ENCODE measurements at places on chromosomes 2 and 18.

GRCh38 chr2:221309892-221310583 lies 262.1 kb downstream of the EPHA4 start:
- DNase-seq, result no peak

- no peak for DNase-seq
Observed at GRCh38 chr2:7709907-7710306, 792.7 kb downstream of the RNF144A start.

- DNase-seq, result no peak
Observed at GRCh38 chr2:6523476-6523875, 342.2 kb downstream of the CMPK2 start.

GRCh38 chr2:186827411-186827810 lies 21.6 kb downstream of the ZSWIM2 start:
- no peak for DNase-seq

DNA sequence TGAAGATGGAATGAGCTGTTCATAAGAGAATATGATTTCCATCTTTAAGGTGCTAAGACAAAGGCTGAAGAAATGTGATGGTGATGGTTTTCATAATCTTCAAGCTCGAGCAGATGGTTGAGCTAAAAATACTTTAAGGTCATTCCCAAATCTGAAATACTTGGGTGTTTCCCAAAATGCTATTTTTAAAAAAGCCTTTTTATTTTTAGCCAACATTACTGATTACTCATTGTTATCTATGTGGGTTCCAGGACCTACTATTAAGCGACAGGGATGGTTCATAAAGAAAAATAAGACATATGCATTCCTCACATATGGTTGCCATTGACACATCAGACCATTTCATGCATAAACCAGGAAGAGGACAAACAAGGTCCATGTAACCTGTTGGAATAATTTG lies 298.5 kb downstream of the PLCL1 start:
- DNase-seq, result no peak

DNA sequence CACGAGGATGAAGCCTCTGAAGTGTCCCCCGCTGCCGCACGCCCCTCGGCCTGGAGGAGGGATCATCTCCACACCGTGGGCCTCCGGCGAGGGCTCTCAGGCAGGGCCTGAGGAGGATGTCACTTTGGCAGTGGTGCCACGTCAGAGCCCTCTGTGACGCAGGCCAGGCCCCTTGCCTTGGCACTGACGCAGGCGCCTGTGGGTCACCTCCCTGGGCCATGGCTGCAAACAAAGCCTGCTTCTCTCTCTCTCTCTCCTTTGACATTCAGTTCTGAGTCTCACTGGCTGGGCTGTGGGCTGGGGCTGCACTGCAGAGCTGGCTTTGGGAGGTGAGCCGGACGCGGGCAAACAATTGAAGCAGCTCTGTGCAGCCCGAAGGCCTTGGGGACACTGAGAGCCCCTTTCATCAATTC lies 273.7 kb downstream of the TWIST2 start:
- no peak for DNase-seq

DNA sequence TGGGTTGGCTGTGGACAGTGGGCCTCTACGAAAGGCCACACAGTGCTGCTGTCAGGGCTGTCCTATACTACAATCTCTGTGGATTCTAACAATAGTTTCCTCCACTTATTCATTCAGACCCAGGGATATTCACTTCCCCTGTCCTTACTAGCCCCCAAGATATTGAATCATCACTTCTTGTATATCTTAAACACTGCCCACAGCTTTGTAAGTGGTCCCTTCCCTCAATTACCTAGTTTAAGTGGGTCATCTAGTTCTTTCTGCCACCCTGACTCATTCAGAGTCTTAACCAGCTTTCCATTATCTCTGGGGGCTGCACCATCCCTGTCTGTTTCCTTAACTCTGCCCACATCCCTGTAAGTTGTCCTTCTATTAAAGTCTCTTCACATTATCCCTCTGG lies 69.2 kb downstream of the CD28 start:
- no peak for DNase-seq

DNA sequence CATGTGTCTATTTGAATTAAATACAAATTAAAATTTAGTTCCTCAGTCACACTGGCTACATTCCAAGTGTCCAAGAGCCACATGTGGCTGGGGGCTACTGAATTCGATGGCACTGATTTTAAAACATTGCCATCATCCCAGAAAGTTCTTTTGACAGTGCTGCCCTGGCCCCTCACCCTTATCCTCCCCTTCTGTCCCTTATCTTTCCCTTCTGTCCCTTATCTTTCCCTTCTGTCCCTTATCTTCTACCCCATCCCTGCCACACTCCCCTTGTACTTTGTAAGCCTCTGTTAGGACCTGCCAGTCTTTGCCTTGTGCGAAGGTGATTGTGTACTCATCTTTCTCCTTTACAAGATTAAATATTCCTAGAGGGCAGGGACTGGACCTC lies 85.2 kb downstream of the DNMT3A start:
- DNase-seq, result no peak

DNA sequence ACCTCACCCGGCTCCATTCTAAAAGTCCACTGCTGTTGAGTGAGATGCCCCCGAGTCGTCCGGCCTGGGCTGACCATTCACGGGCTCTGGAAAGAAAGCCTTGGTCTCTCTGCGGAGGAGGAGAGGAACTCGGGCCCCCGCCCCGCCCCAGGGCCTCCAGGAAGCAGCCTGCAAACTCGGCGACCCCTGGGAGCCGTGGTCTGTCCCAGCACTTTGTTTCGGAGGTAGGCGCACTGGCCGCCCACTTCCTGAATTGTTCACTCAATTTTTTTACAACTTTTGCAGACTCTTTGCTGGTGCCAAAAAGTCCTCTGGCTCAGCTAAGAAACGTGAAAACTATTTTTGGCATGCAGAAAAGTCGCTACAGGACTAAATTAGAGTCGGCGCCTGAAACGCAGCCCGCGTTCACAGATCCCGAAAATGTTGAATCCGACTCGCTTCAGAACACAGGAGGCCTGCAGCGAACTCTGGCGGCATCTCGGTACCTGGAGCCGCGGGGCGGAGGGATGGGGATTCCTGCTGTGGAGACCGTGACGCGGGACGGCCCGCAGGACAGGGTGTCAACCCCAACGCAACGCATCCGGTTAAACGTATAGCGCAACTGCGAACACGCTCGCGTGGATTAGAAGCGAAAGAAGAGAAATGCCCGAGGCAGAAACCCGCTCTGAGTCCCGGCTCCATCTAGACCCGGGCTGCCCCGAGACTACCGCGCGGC lies 1.5 kb downstream of the PXDN start:
- no peak for DNase-seq

DNA sequence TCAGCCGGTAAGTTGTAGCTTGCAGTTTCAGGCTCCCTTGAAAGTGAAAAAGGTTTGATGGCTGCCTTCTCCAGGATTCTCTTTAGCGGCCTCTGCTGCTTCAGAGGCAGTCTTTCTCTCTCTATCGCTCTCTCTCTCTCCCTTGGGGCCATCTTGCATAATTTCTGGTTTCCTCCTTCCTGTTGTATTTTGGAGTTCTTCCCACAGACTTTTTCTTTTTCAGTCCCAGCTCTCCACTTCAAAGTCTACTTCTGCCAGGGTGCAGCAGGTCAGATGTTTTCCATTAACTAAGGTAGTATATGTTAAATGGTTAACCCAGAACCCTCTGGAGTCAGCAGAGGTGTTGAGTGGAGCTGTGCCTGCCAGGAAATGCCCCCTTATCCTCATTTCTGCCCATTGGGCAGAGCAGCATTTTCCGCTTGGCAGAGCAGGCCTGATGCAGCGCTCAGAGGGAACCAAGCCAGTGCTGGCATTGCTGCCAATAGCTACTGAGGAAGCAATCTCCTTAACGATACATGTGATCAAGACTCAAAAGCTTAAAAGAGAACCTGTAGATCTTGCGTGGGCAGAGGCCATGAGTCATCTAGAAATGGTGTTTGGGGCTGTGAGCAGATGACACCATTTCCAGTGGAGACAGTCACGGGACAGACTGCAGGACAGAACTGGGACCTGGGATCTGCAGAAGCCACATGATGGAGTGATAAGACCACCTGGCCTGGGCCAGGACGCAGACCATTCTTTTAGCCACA lies 20.8 kb downstream of the DBI start:
- no peak for DNase-seq

- no peak for DNase-seq
Observed at GRCh38 chr2:237919593-237919992, 47.2 kb upstream of the UBE2F start.

DNA sequence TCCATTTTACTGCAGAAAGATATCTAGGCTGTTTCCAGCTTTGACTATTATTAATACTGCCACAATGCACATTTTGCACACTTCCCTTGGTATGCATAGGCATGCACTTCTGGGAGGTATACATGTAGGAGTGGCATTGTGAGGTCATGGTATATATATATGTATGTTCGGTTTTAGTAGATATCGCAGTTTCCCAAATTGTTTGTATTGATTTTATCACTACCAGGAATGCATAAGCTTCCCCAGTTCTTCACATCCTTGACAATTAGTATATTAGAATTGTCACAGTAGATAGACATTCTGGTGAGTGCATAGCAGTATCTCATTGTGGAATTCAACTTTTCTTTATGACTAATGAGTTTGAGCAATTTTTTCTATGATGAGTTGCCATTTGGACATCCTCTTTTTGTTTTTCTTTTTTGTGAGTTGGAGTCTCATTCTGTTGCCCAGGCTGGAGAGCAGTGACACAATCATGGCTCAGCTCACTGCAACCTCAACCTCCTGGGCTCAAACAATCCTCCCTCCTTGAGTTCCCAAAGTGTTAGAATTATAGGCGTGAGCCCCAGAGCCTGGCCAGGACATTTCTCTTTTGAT lies 4.2 kb upstream of the GRB14 start:
- DNase-seq, result no peak

DNA sequence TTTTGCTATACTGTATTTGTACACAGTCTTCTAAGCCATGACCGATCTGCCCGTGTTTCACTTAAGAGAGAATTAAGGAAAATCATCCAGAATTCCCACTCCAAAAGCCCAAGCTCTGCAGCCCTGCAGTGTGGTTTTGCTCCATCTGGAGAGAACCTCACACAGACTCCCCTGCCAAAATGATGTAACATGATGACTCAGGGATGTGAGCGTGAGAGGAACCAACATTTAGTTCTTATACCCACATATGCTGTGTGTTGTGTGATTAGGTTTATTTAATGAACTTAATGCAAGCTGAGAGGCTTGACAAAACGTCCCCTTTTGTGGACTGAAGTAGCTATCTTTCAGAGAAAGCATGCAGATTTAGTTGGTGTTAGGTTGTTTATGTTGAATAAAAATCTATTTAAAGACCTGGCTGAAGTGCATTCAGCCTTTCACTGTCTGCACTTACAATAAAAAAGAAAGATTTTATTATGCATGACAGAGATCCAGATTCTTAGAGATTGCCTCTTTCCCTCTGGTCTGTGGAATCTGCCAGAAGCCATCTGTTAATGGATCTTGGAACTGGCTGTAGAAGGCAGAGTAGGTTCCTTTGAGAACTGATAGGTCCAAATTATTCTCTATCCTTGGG lies 6.3 kb downstream of the RAB12 start:
- DNase-seq, result no peak

DNA sequence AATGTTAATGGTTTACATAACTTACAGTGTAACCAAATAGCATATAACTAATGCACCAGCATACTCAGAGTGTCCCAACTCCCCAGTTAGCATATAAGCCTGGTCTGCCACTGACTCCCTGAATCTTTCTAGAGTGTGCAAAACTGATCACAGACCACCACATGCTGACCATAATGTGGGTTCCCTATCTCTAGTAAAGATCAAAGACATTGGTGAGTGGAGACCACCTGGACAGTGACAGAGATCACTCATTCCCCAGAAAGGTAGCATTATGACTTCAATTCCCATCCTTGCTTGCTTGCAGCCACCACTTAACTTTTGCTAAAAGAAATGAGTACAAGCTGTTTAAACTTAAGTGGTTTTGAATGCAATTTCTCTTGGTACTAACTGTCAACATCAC lies 39.0 kb downstream of the KANSL1L start:
- no peak for DNase-seq

- DNase-seq, result no peak
Observed at GRCh38 chr2:142682528-142682927, 194.9 kb upstream of the KYNU start.

DNA sequence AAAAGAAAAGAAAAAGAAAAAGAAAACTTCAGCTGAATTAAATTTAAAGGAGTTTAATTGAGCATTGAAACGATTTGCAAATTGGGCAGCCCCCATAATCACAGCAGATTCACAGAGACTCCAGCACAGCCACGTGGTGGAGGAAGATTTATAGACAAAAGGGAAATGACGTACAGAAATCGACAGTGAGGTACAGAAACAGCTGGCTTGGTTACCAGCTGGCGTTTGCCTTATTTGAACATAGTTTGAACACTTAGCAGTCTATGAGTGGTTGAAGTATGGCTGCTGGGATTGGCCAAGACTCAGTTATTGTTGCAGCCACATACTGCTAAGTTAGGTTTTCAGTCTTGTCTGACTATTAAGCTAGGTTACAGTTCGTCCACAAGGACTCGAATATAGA lies 312.2 kb upstream of the SLC14A2 start:
- DNase-seq, result no peak

- peak; percentile 24 for DNase-seq
Observed at GRCh38 chr2:215920244-215921100, 92.9 kb downstream of the MREG start.

GRCh38 chr2:167353605-167354280 lies 465.5 kb downstream of the XIRP2 start:
- no peak for DNase-seq

GRCh38 chr2:64737547-64737946 lies 83.8 kb upstream of the SERTAD2 start:
- DNase-seq, result no peak

DNA sequence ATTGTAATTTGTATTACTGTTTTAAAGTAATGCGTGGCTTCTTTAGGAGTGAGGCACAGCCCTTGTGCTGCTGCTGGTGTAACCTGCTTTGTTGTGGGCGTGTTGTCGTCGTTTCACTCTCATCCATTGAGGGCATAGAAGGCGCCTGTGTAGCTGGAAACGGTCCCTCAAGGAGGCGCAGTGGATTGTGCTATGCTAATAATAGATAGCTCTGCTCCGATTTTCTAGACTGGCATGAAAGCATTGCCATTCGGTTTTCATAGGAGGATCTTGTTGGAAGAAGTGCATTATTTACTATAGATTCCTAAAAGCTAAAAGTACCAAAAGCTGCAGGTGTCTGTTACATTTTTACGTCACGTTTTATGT lies 17.9 kb downstream of the RAB12 start:
- DNase-seq, result no peak

DNA sequence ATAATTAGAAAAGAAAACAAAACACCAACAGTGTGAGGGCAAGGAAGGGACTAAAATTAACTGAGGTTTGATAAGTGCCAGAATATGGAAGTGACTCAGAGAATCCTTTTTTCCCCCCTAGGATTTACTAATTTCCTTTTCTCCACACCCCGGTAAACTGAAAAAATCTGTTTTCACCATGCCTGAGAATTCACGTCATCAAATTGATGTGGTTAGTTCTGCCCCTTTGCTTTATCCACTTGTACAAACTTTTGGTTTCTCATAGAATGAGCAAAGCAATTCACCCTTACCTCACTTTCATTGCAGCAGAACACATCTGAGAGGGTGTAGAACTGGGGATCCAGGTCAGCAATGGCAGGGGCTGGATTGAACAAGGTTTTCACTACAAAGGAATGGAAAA lies 57.8 kb downstream of the RBKS start:
- DNase-seq, result no peak
